ENCODE measurements at places on chromosomes 13 and 19. TPM values are rescaled to one million over a fixed set of nuclear protein-coding genes. Genes with fewer than 3 reads are reported as not detected.
A peak's percentile ranks its signal among the peaks of the same experiment; 100 is the strongest.

GRCh38 chr19:18594824-18595373 lies 6.3 kb downstream of the REX1BD start:
- H3K4me1 ChIP-seq: peaks cover 18% of the 10 kb centered on the region
- no peak for DNase-seq
- H3K27me3 ChIP-seq: peaks cover 3% of the 10 kb centered on the region
- no peak overlapping the region for H3K27ac ChIP-seq
- H3K4me3 ChIP-seq: peak overlapping the region; percentile 59

GRCh38 chr19:517721-518597 lies 10.7 kb downstream of the TPGS1 start:
- DNase-seq: no peak
- H3K36me3 ChIP-seq: no peaks in the 10 kb centered on the region
- peaks cover 7% of the 10 kb centered on the region for H3K4me1 ChIP-seq
- H3K4me3 ChIP-seq: no peak overlapping the region
- no peak overlapping the region for H3K27ac ChIP-seq
- H3K27me3 ChIP-seq: no peaks in the 10 kb centered on the region

- no peak for DNase-seq
- H3K4me3 ChIP-seq: peak overlapping the region; percentile 94
- H3K27me3 ChIP-seq: no peaks in the 10 kb centered on the region
- H3K27ac ChIP-seq: peak overlapping the region; percentile 65
- peaks cover 25% of the 10 kb centered on the region for H3K4me1 ChIP-seq
These were observed 373 bp downstream of the TNFAIP8L1 start for GRCh38 chr19:4639531-4640246.

DNA sequence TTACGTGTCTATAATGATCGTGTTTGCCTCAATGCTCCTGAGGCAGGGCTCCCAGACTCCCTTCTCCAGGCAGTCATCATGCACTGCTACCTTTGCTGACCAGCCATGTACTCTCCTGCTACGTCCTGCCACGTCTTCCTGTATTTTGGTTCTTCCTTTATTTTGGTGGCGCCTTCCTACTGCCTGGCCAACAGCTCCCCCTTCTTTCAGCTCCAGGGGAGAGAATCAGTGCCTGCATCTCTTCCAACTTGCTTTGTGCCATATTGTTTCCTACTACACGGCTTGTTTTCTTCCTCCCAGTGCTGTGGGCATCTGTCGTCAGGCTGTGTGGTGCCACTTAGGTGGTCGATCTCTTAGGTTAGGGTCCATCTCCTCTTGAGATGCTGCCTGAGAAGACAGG lies 96.2 kb downstream of the FGF9 start:
- no peaks in the 10 kb centered on the region for H3K4me1 ChIP-seq
- no peak overlapping the region for H3K27ac ChIP-seq
- H3K4me3 ChIP-seq: no peak overlapping the region

The ZNF132 gene
- 3.1 TPM for total RNA-seq

The NKPD1 gene
- 0.22 TPM for total RNA-seq

GRCh38 chr19:6015841-6016545 lies 38.1 kb upstream of the RANBP3 start:
- H3K27me3 ChIP-seq: peaks cover 2% of the 10 kb centered on the region
- H3K4me1 ChIP-seq: no peaks in the 10 kb centered on the region
- H3K4me3 ChIP-seq: no peak overlapping the region
- no peak for DNase-seq
- H3K27ac ChIP-seq: no peak overlapping the region

The NOTCH3 gene
- total RNA-seq: not detected

DNA sequence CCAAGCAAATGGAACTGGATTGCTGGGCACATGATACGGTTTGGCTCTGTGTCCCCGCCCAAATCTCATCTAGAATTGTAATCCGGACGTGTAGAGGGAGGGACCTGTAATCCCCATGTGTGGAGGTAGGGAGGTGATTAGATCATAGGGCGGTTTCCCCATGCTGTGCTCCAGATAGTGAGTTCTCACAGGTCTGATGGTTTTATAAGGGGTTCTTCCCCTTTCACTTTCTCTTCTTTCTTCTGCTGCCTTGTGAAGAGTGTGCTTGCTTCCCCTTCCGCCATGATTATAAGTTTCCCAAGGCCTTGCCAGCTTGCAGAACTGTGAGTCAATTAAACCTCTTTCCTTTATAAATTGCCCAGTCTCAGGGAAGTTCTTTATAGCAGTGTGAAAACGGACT lies 32.6 kb upstream of the MTIF3 start:
- H3K4me1 ChIP-seq: peaks cover 1% of the 10 kb centered on the region
- peaks cover 3% of the 10 kb centered on the region for H3K27me3 ChIP-seq
- no peak overlapping the region for H3K4me3 ChIP-seq
- no peak for DNase-seq
- no peak overlapping the region for H3K27ac ChIP-seq

The DHDH gene
- total RNA-seq: 2.0 TPM

The CEACAM8 gene
- not detected for total RNA-seq

The COMMD6 gene
- 136 TPM for total RNA-seq

- no peaks in the 10 kb centered on the region for H3K36me3 ChIP-seq
- no peaks in the 10 kb centered on the region for H3K27me3 ChIP-seq
- no peaks in the 10 kb centered on the region for H3K4me1 ChIP-seq
- no peak overlapping the region for H3K4me3 ChIP-seq
- DNase-seq: no peak
These were observed 760.4 kb downstream of the SLITRK1 start for GRCh38 chr13:83121896-83122295.

GRCh38 chr19:8302734-8303133 lies 5.4 kb downstream of the CD320 start:
- no peak overlapping the region for H3K4me3 ChIP-seq
- H3K36me3 ChIP-seq: peaks cover 5% of the 10 kb centered on the region
- no peaks in the 10 kb centered on the region for H3K27me3 ChIP-seq

The ACP7 gene
- 0.31 TPM for total RNA-seq

The KLK10 gene
- not detected for total RNA-seq

The CCDC8 gene
- not detected for total RNA-seq

The GPR12 gene
- not detected for total RNA-seq

- H3K27ac ChIP-seq: no peak overlapping the region
- H3K4me1 ChIP-seq: no peaks in the 10 kb centered on the region
- H3K36me3 ChIP-seq: no peaks in the 10 kb centered on the region
- DNase-seq: no peak
These were observed 232.6 kb downstream of the UQCRFS1 start for GRCh38 chr19:28980236-28980868.

The IGFL2 gene
- not detected for total RNA-seq

DNA sequence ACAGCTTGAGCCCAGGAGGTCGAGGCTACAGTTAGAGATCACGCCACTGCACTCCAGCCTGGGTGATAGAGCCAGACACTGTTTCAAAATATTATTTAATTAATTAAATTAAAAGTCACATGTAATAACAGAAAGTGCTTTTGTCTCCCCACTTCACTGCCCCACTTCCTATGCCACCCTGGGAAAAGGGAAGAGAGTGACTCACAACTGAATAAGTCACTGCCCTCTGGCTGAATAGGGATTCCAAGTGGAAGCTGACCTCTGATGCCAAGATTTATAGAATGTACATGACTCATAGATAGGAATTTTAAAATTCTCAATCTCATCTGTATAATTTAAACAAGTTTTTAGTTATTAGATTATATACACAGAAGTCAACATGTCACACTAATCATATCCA lies 22.2 kb upstream of the ERVV-1 start:
- no peaks in the 10 kb centered on the region for H3K27me3 ChIP-seq
- DNase-seq: no peak
- no peak overlapping the region for H3K27ac ChIP-seq
- H3K4me3 ChIP-seq: no peak overlapping the region

DNA sequence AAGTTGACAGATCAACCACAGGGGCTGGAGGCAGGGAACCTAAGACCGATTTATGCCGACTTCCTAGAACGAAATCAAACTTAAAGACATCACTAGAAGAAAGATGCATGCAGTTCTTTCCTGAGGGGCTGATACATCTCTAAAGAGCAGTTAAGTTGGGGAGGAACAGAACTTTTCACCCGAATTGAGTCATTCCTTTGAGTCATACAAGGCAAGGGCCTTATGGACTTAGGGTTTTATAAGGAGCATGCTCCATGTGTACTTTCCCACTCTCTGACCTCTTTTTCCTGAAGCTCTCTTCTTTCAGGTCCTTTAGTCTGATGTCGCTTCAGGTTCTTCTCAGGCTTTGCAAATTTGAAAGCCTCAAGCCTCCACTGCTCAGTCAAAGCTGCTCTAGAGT lies 7.9 kb upstream of the FBXL3 start:
- H3K4me3 ChIP-seq: no peak overlapping the region
- no peak overlapping the region for H3K27ac ChIP-seq
- H3K4me1 ChIP-seq: peaks cover 14% of the 10 kb centered on the region

DNA sequence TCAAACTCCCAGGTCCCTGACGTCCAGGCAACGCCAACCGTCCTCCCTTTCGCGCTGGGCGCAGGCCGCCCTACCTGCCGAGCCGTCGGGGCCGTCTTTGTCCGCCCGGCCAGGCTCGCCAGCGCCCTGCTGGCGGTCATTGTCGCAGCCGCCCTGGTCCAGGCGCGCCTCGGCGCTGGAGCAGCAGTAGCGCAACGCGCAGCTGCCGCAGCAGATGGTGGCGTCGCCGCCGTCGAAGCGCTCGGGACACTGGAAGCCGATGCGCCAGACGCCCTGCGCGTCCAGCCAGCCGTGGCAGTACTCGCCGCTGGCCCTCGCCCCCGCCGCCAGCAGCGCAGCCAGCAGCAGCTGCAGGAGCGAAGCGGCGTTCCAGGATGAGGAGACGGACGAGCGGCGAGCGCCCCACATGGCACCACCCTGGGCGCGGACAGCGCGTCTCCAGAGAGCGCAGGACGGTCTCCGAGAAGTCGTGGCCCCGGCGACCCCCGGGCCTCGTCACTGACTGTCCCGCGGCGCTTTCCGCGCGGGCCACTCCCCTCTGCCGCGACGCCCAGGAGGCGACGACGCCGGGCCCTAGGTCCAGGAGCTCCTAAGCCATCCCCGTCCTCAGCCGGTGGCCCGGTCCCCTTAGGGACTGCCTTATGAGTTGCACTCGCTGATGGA lies 1.1 kb downstream of the SHISA2 start:
- H3K36me3 ChIP-seq: no peaks in the 10 kb centered on the region
- H3K27ac ChIP-seq: no peak overlapping the region
- H3K4me3 ChIP-seq: peak overlapping the region; percentile 37
- H3K4me1 ChIP-seq: peaks cover 19% of the 10 kb centered on the region
- no peak for DNase-seq
- H3K27me3 ChIP-seq: peaks cover 27% of the 10 kb centered on the region

- no peaks in the 10 kb centered on the region for H3K36me3 ChIP-seq
- H3K4me3 ChIP-seq: no peak overlapping the region
- no peaks in the 10 kb centered on the region for H3K27me3 ChIP-seq
- no peak overlapping the region for H3K27ac ChIP-seq
These were observed 154.2 kb downstream of the ZNF486 start for GRCh38 chr19:20321139-20321763.

The GIPC3 gene
- total RNA-seq: 0.19 TPM

DNA sequence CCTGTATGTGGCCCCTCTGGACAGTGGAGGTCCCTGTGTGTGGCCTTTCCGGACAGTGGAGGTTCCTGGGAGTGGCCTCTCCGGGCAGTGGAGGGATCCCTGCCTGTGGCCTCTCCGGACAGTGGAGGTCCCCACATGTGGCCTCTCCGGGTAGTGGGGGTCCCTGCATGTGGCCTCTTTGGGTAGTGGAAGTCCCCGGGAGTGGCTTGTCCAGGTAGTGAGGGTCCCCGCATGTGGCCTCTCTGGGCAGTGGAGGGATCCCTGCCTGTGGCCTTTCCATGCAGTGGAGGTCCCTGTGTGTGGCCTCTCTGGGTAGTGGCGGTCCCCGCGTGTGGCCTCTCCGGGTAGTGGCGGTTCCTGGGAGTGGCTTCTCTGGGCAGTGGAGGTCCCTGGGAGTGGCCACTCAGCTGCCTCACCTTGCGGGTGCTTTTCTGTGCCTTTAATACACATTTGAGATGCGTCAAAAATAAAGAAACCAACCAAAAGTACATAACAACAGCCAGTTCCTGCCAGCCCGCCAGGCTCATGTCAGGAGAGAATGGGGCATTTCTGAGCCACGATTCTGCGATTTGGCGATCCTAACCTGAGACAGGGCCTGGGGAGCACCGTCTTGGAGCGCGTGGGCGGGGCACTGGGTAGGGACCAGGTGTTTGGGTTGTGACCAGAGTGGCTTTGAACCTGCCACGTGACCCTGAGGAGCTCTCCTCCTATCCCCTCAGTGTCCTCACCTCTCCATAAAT lies 194.7 kb downstream of the ZNF536 start:
- H3K4me1 ChIP-seq: no peaks in the 10 kb centered on the region
- H3K36me3 ChIP-seq: no peaks in the 10 kb centered on the region
- no peaks in the 10 kb centered on the region for H3K27me3 ChIP-seq
- no peak overlapping the region for H3K4me3 ChIP-seq
- DNase-seq: no peak

DNA sequence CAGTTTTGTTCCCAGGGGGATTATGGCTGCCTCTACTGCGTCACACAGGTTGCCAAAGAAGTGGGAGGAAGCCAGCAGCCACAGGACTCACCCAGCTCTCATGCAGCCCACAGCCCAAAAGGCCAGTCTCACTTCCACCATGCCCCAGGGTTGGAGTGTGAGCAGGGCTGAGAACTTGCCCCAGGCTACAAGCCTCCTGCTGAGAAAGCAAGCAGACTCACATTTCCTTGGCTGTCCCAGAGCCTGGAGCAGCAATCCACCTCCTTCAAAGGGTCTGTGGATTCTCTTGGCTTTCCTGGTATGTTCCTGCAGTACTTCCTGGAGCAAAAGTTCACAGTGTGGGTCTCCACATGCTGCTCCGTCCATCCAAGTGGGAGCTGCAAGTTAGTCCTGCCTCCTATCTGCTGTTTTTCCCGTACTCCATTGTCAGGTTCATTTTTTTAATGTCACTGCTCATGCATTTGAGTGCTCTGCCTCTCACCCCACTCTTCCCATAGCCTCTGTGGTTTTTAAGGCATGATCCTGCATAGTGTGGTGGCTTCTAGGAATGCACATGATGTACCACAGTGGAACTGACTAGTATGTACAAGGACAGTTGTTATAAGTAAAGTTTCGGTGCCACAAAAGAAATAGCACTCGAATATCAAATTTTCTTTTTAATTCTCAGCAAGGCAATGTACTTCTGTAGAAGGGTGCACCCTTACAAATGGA lies 56.2 kb upstream of the ARHGEF7 start:
- no peak overlapping the region for H3K4me3 ChIP-seq
- DNase-seq: no peak
- no peaks in the 10 kb centered on the region for H3K4me1 ChIP-seq

The MCEMP1 gene
- not detected for total RNA-seq

GRCh38 chr13:57673197-57673596 lies 41.7 kb downstream of the PCDH17 start:
- H3K27me3 ChIP-seq: no peaks in the 10 kb centered on the region
- H3K4me3 ChIP-seq: no peak overlapping the region
- no peak overlapping the region for H3K27ac ChIP-seq
- H3K4me1 ChIP-seq: no peaks in the 10 kb centered on the region
- no peaks in the 10 kb centered on the region for H3K36me3 ChIP-seq
- DNase-seq: no peak

The MYO1F gene
- 48.7 TPM for total RNA-seq

GRCh38 chr19:1009041-1009980 lies 9.1 kb downstream of the GRIN3B start:
- peaks cover 2% of the 10 kb centered on the region for H3K4me1 ChIP-seq
- peaks cover 4% of the 10 kb centered on the region for H3K36me3 ChIP-seq
- H3K27me3 ChIP-seq: no peaks in the 10 kb centered on the region
- no peak overlapping the region for H3K4me3 ChIP-seq
- H3K27ac ChIP-seq: no peak overlapping the region
- no peak for DNase-seq

GRCh38 chr13:71827241-71827640 lies 39.8 kb downstream of the DACH1 start:
- H3K4me3 ChIP-seq: no peak overlapping the region
- no peaks in the 10 kb centered on the region for H3K36me3 ChIP-seq
- no peaks in the 10 kb centered on the region for H3K4me1 ChIP-seq
- no peak for DNase-seq

GRCh38 chr13:97224544-97225300 lies 2.6 kb downstream of the MBNL2 start:
- peak overlapping the region; percentile 91 for H3K27ac ChIP-seq
- H3K4me3 ChIP-seq: peak overlapping the region; percentile 81
- peaks cover 45% of the 10 kb centered on the region for H3K4me1 ChIP-seq

Measured in activated CD4-positive, alpha-beta memory T cell treated with anti-CD3 and anti-CD28 coated beads for 36 hours (primary cell).